ENCODE measurements at places on chromosomes 2 and 18.

DNA sequence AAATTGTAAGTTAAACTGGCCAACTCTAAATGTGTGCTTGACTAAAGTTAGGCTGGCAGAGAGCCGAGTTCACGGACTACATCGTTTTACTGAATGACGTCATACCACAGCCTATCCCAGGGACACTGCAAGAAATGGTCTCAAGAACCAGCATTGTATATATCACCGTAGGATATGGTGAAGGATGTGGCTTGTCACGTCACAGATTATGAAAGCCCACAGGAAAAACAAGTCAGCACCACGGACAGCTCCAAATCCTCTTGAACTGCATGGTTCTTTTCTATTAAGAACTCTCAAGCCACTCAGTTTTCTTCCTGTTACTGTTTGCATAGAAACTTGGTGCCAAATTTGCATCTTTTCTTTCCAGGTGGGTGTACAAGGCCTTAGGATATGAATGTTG is 85.1 kb upstream of the ACAA2 start:
- peak; percentile 31 for DNase-seq

DNA sequence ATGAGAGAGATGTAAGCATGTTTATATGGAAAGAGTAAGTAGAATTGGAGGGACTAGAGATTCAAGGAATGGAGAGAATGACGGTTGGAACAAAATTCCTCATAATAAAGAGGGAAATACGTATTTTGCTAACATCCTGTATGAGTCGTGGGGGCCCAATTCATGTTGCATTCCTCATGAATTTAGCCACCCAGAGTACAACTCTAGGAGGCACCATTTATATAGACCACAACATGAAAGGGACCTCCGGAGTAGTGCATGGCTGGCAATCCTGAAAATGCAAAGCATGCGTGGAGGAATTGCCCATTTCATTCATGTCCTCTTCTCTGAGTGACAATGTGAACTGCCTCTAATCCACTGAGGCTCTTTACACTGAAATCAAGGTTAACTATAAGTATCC is 168.2 kb downstream of the ZEB2 start:
- DNase-seq: no peak

- no peak for DNase-seq
Observed at GRCh38 chr2:97673182-97673914, 3.8 kb downstream of the C2orf92 start.

DNA sequence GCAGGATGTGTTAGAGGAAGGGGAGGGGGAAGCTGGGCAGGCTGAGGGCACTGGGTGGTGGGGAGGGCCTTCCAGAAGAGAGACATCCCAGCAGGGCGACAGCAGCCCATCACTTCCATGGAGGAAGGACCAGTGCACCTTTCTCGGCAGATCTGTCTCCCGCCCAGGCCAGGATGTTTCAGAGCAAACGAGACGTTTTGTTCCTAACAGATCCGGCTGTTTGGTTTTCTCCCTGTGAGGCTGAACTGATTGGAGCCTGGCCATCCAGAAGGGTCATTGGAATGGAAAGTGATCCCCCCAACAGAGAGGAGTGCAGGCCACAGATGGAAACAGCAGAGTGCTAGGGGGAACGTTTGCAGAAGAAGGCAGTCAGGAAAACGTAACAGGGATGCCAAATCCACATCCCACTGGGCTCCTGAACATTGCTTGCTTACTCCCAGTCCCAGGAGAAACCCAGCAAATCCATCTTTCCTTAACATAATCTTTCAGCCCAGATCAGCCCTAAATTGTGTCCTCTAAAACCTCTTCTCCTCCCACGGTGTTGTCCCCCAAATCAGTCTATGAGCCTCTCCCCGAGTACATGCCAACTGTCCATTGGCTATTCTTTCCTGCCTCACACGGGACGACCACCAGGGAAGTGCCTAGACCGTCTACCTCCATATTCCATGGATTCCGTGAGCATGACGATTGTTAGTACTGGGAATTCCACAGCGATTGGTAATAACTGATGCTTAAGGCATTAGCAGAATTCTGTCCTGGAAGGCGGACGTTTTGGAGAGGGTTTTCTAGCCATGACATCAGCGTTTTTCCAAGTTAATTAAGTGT is 126.8 kb downstream of the SEPTIN10 start:
- no peak for DNase-seq

DNA sequence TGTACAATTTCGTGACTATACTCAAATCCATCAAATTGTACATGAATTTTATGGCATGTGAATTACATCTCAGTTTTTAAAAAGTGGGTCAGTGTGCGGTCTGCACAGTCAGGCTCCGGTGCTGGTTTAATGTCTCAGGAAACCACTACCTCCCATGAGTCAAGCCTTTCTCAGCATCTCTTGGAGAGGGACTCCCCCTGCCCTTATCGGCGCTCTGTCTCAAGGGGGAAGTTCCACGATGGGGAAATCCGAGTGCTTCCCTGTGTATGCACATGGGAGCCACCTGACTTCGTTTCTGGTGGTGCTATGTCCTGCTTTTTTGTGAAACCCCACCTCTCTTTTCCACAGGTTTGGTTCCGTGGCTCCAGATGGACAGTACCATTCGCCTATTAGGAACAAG is 72.5 kb downstream of the ACOXL start:
- DNase-seq: no peak

DNA sequence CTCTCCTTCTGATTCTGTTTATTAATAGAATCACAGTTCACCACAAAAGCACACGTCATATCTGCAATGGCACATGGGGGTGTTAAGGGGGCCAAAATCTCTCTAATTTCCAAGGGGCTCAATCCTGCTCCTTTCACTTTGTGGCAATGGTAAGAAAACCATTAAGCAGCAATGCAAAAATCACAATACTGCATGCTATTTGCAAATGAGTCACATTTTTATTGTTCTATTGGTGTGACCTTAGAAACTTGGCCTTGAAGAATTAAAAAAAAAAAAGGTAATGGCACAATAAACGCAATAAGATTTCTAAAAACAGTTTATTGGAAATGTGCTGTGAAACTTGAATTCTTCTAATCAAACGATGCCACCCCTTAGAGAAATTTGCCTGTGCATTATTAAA is 251.5 kb downstream of the ZNF521 start:
- no peak for DNase-seq

- DNase-seq: no peak
Observed at GRCh38 chr2:86000131-86000937, 105.4 kb downstream of the POLR1A start.

DNA sequence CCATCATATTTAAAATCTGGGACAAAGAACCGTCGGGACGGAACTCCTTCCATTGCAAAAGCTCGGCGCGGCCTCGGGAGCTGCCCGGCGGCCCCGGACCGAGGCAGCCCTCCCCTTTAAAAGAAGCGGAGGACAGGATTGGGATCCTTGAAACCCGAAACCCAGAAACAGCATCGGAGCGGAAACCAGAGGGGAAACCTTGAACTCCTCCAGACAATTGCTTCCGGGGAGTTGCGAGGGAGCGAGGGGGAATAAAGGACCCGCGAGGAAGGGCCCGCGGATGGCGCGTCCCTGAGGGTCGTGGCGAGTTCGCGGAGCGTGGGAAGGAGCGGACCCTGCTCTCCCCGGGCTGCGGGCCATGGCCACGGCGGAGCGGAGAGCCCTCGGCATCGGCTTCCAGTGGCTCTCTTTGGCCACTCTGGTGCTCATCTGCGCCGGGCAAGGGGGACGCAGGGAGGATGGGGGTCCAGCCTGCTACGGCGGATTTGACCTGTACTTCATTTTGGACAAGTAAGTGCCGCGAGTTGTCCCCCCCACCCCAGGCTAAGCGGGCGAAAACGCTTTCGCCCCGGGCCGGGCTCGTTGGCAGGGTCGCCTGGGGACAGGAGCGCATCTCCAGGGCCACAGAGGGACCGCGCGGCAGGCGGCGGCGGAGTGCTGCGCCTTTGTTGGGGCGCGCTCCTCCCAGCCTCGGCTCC is at the start of gene ANTXR1:
Gene ANTXR1, plus strand, starts transcription at position 38 of the 698 bp plus-strand sequence. Its CDS starts 321 bp downstream, at position 359.
- peak; percentile 9 for DNase-seq

- DNase-seq: no peak
Observed at GRCh38 chr2:200034816-200035215, 79.4 kb downstream of the MAIP1 start.

GRCh38 chr2:54419855-54420523 is 36.1 kb upstream of the SPTBN1 start:
- no peak for DNase-seq

DNA sequence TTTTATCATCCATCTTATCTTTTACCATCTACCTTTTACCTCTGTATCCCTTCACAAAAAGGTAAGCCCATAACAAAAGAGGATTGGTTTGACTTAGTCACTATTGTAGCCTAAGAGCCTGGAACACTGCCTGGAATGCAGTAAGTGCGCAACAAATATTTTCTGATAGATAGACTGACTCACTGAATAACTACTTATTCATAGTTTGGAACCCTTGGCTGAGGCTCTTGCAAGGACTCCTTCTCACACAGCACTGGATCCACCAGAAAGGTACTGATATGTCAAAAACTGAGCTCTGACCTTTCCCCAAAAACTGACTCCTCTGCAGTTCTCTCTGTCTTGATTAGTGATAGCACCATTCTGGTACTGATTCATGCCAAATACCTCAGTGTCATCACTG is 426.7 kb downstream of the SETBP1 start:
- no peak for DNase-seq

DNA sequence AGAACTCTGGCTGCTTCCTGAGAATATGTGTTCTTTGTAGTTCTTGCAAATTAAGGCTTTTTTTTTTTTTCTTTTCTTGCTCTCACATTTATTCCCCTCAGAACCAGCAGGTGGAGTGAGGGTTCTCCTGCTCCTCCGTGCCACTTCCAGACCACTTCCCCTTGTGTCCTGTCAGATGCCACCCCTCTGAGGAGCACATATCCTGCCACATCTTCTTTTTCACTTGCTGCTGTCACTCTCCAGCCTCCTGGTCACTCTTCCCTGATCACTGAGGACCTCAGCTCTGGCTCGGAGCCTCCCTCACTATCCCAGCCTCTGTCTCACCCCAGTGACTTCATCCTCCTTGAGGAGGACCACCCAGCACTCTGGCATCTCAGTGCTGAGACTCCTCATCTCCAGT is 100.5 kb downstream of the TACR1 start:
- DNase-seq: no peak

Measured in GM19239 (cell line).